ENCODE measurements at places on chromosomes 16 and 17.
A peak's percentile ranks its signal among the peaks of the same experiment; 100 is the strongest.

- no peaks in the 10 kb centered on the region for H3K27me3 ChIP-seq
- H3K27ac ChIP-seq = no peak overlapping the region
- H3K4me1 ChIP-seq = no peaks in the 10 kb centered on the region
- no peak for DNase-seq
- no peaks in the 10 kb centered on the region for H3K36me3 ChIP-seq
- no peak overlapping the region for H3K4me3 ChIP-seq
Measured at GRCh38 chr17:55598495-55598894, 87.2 kb upstream of the SMIM36 start.

- no peaks in the 10 kb centered on the region for H3K27me3 ChIP-seq
- peaks cover 12% of the 10 kb centered on the region for H3K4me1 ChIP-seq
- no peak for DNase-seq
- no peak overlapping the region for H3K4me3 ChIP-seq
- no peaks in the 10 kb centered on the region for H3K36me3 ChIP-seq
- H3K27ac ChIP-seq = no peak overlapping the region
Measured at GRCh38 chr17:20228860-20229259, 219.7 kb downstream of the SPECC1 start.

DNA sequence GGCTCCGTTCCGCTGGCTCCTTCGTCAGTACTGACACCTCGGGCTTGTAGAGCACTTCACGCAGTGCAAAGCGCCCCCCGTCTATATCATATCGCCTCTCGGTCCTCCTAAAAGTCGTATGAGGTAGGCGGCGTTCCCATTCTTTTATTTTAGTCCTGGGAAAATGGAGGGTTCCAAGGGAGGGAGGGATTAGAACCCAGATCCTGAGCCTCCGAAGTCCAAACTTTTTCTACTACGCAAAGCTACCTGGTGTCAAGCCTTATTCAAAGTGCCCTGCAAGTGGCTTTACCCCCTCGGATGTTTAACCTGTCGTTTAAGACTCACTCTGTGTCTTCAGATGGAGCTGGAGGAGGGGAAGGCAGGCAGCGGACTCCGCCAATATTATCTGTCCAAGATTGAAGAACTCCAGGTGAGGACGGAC lies 348 bp upstream of the FTSJ3 start:
- no peaks in the 10 kb centered on the region for H3K27me3 ChIP-seq
- peaks cover 74% of the 10 kb centered on the region for H3K4me1 ChIP-seq
- DNase-seq = no peak
- peaks cover 71% of the 10 kb centered on the region for H3K36me3 ChIP-seq
- peak overlapping the region; percentile 96 for H3K27ac ChIP-seq
- H3K4me3 ChIP-seq = peak overlapping the region; percentile 83

GRCh38 chr17:43599046-43599395 lies 52.9 kb upstream of the ETV4 start:
- H3K4me3 ChIP-seq = no peak overlapping the region
- no peak for DNase-seq
- H3K4me1 ChIP-seq = no peaks in the 10 kb centered on the region
- no peak overlapping the region for H3K27ac ChIP-seq
- no peaks in the 10 kb centered on the region for H3K27me3 ChIP-seq

GRCh38 chr17:62891659-62892058 lies 74.4 kb upstream of the TANC2 start:
- no peaks in the 10 kb centered on the region for H3K36me3 ChIP-seq
- peaks cover 3% of the 10 kb centered on the region for H3K27me3 ChIP-seq
- H3K27ac ChIP-seq = no peak overlapping the region

GRCh38 chr16:4673387-4674046 lies 19.8 kb upstream of the NUDT16L1 start:
- no peak for DNase-seq
- no peak overlapping the region for H3K27ac ChIP-seq
- peaks cover 30% of the 10 kb centered on the region for H3K4me1 ChIP-seq
- H3K36me3 ChIP-seq = peaks cover 50% of the 10 kb centered on the region

- H3K27ac ChIP-seq = no peak overlapping the region
- H3K4me1 ChIP-seq = peaks cover 46% of the 10 kb centered on the region
- H3K27me3 ChIP-seq = peaks cover 18% of the 10 kb centered on the region
- no peaks in the 10 kb centered on the region for H3K36me3 ChIP-seq
- no peak overlapping the region for H3K4me3 ChIP-seq
Measured at GRCh38 chr16:4309833-4310266, 6.0 kb upstream of the GLIS2 start.

GRCh38 chr17:17724307-17725010 lies 43.2 kb downstream of the RAI1 start:
- H3K4me3 ChIP-seq = peak overlapping the region; percentile 58
- H3K36me3 ChIP-seq = no peaks in the 10 kb centered on the region
- H3K27ac ChIP-seq = no peak overlapping the region
- H3K4me1 ChIP-seq = peaks cover 38% of the 10 kb centered on the region

DNA sequence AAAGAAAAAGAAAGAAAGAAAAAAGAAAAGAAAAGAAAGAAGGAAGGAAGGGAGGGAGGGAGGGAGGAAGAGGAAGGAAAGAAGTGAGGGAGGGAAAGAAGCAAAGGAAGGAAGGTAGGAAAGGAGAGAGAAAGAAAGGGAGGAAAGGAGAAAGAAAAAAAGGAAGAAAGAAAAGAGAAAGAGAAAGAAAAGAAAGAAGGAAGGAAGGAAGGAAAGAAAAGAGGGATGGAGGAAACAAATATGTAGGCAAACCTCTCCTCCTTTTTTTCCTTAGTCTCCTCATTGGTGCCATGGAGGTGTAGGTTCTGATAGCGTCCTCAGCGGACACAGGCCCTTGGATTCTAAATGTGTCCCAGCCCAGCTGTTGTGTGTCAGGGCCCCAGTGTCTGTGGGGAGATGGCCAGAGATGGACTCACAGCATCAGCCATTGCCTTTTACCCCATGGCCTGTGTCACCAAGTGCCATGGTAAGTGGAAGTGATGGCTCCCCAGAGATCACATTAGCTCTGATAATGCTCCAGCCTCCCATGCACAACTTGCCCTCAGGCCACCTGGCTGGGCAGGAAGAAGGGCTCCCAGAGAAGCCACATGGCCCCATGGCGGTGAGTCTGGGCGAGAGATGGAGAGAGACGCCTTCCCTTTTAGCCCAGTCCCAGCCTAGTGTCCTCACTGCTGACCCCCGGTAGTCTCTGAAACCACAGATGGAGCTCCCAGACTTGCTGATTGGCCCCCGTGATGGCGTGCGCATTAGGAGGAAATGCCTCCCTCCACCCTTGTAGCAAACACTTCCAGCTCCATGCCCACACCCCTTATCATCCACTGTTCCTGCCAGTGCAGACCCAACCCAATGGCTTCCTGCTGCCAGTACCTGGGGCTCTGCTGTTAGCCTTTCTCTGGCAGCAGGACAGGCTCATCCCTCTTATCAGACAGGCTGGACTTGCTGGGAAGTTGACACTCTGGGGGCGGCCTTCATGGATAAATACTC lies 3.7 kb upstream of the SLC6A2 start:
- no peaks in the 10 kb centered on the region for H3K36me3 ChIP-seq
- DNase-seq = no peak
- no peaks in the 10 kb centered on the region for H3K4me1 ChIP-seq
- H3K27ac ChIP-seq = no peak overlapping the region
- H3K4me3 ChIP-seq = no peak overlapping the region

GRCh38 chr16:56048425-56049105 lies 142.7 kb upstream of the GNAO1 start:
- no peak overlapping the region for H3K4me3 ChIP-seq
- H3K36me3 ChIP-seq = no peaks in the 10 kb centered on the region
- H3K27ac ChIP-seq = no peak overlapping the region

- H3K27me3 ChIP-seq = no peaks in the 10 kb centered on the region
- H3K27ac ChIP-seq = no peak overlapping the region
- peaks cover 17% of the 10 kb centered on the region for H3K4me1 ChIP-seq
- no peak overlapping the region for H3K4me3 ChIP-seq
Measured at GRCh38 chr16:30521873-30522641, 4.3 kb downstream of the ZNF768 start.

DNA sequence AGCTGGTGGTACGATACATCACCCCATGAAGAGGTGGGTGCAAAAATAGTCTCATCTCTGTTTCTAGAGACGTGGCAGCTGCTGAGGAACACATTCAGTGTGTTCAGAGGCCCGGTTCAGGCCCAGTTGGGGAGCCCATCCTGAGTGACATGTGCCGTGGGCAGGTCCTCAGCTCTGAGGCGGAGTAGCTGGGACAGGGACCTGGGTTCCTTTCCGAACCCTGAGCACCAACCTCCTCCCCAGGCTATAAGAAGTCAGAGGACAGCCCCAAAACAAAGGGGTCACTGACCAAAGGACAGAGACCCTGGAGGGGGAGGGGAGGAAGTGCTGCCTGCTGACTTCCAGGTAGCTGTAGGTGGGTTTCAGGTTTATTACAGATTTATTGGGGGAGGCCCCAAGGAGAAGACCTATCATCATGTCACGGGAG lies 5.1 kb downstream of the LDHD start:
- peaks cover 4% of the 10 kb centered on the region for H3K27me3 ChIP-seq
- DNase-seq = no peak
- no peak overlapping the region for H3K4me3 ChIP-seq
- no peak overlapping the region for H3K27ac ChIP-seq
- H3K4me1 ChIP-seq = peaks cover 56% of the 10 kb centered on the region

- H3K4me1 ChIP-seq = peaks cover 22% of the 10 kb centered on the region
- H3K4me3 ChIP-seq = no peak overlapping the region
- H3K27ac ChIP-seq = no peak overlapping the region
- no peaks in the 10 kb centered on the region for H3K27me3 ChIP-seq
Measured at GRCh38 chr17:66466840-66467367, 164.5 kb downstream of the PRKCA start.

GRCh38 chr17:14351493-14351892 lies 50.6 kb downstream of the HS3ST3B1 start:
- H3K4me1 ChIP-seq = peaks cover 2% of the 10 kb centered on the region
- H3K4me3 ChIP-seq = no peak overlapping the region
- peaks cover 38% of the 10 kb centered on the region for H3K36me3 ChIP-seq
- DNase-seq = no peak

DNA sequence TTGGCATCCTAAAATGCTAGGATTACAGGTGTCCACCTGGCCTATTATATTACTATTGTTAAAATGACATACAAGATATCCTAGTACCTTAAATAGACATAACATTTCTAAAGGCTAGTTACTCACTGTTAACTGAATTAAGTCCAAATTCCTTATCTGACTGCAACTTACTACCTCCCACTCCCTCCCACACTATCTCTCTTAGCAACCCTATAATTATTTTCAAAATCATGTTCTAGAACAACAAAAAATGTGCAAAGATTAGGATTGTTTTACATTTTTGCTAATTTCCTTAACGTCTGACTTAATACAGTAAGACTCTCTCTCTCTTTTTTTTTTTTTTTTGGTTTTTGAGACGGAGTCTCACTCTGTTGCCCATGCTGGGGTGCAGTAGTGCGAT lies 2.2 kb upstream of the ATF7IP2 start:
- H3K36me3 ChIP-seq = no peaks in the 10 kb centered on the region
- no peak overlapping the region for H3K4me3 ChIP-seq
- no peak for DNase-seq
- H3K27me3 ChIP-seq = no peaks in the 10 kb centered on the region
- peaks cover 18% of the 10 kb centered on the region for H3K4me1 ChIP-seq

GRCh38 chr17:57290981-57291380 lies 34.7 kb downstream of the MSI2 start:
- peaks cover 12% of the 10 kb centered on the region for H3K4me1 ChIP-seq
- no peak overlapping the region for H3K27ac ChIP-seq
- DNase-seq = no peak
- peaks cover 23% of the 10 kb centered on the region for H3K36me3 ChIP-seq

- DNase-seq = no peak
- H3K4me1 ChIP-seq = no peaks in the 10 kb centered on the region
- H3K27ac ChIP-seq = no peak overlapping the region
- H3K4me3 ChIP-seq = no peak overlapping the region
- H3K27me3 ChIP-seq = no peaks in the 10 kb centered on the region
Measured at GRCh38 chr17:62581764-62582163, 45.7 kb upstream of the MRC2 start.

- no peak overlapping the region for H3K27ac ChIP-seq
- no peaks in the 10 kb centered on the region for H3K27me3 ChIP-seq
- no peak for DNase-seq
- H3K4me3 ChIP-seq = no peak overlapping the region
- no peaks in the 10 kb centered on the region for H3K4me1 ChIP-seq
Measured at GRCh38 chr17:71316176-71316897, 804.5 kb upstream of the SOX9 start.

DNA sequence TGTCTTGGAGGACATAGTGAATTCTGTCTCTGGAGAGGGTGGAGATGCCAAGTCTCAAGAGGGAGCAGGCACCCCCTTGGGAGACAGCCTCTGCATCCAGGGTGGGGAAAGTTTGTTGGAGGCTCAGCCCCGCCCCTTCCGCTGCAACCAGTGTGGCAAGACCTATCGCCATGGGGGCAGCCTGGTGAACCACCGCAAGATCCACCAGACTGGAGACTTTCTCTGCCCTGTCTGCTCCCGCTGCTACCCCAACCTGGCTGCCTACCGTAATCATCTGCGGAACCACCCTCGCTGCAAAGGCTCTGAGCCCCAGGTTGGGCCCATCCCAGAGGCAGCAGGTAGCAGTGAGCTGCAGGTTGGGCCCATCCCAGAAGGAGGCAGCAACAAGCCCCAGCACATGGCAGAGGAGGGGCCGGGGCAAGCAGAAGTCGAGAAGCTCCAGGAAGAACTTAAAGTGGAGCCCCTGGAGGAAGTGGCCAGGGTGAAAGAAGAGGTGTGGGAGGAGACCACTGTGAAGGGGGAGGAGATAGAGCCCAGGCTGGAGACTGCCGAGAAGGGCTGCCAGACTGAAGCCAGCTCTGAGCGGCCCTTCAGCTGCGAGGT lies 5.2 kb downstream of the ZNF646 start:
- no peaks in the 10 kb centered on the region for H3K27me3 ChIP-seq
- H3K4me1 ChIP-seq = peaks cover 34% of the 10 kb centered on the region
- H3K36me3 ChIP-seq = peaks cover 66% of the 10 kb centered on the region
- no peak overlapping the region for H3K4me3 ChIP-seq
- no peak for DNase-seq
- no peak overlapping the region for H3K27ac ChIP-seq

DNA sequence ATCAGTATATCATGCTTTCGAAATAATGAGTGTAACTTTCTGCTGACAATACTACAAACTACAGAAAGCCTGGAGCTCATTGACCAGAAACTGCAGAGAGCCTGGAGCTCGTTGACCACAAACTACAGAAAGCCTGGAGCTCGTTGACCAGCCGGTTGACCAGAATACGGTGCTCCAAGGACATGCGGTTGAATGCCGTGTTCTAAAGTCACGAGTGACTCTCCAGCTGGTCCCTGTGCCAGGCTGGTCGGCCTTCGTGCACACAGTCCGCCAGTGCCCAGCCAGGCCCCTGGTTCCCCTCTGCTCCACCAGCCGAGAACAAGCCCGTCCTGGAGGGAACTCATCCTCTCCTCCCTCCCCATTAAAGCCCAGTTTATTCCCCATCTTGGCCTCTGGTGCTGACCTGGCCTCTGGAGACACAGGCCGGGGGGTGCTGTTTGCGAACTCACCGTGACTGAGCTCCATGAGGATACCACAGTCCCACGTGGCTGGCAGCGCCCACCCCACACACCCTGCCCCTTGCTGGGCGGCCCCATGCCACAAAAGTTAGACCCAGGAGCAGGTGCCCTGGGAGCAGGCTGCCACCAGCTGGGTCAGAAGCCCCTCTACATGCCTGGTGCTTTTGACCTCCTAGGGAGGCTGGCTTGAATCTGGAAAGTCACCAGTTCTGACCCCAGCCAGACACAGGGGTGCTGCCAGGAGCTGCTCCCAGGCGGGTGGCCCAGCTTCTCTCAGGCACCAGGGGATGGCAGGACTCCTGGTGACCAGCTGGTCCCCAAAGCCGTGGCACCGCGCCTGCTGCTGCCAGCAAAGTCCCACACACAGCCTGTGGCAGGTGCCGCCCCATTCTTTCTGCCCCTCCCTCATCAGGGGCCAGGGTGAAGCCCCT lies 15.5 kb upstream of the CDH15 start:
- H3K36me3 ChIP-seq = peaks cover 3% of the 10 kb centered on the region
- no peak overlapping the region for H3K4me3 ChIP-seq
- DNase-seq = no peak
- peaks cover 10% of the 10 kb centered on the region for H3K4me1 ChIP-seq
- no peaks in the 10 kb centered on the region for H3K27me3 ChIP-seq
- no peak overlapping the region for H3K27ac ChIP-seq

- H3K27me3 ChIP-seq = no peaks in the 10 kb centered on the region
- no peak overlapping the region for H3K4me3 ChIP-seq
- H3K27ac ChIP-seq = no peak overlapping the region
Measured at GRCh38 chr16:51328733-51329132, 177.7 kb upstream of the SALL1 start.

All from CD4-positive, alpha-beta T cell (primary cell).